Temporal lobe (tissue), 4 donors: ENCODE measurements at places on chromosomes 7 and 10. TPM values are rescaled to one million over a fixed set of nuclear protein-coding genes. Genes with fewer than 3 reads are reported as not detected.

Gene ABCA13
- 0.25 TPM for total RNA-seq

Gene AGAP3
- 65.9 TPM for total RNA-seq

Gene SUN1
- total RNA-seq: 97.9 TPM

Gene PHYH
- total RNA-seq: 17.0 TPM

Gene HOXA1
- total RNA-seq: not detected

Gene CH25H
- 0.25 TPM for total RNA-seq

Gene SYT15B
- under 0.01 TPM for total RNA-seq

Gene SCIN
- total RNA-seq: 0.98 TPM

Gene CUBN
- 3.0 TPM for total RNA-seq

Gene RTKN2
- 3.7 TPM for total RNA-seq

Gene MKLN1
- total RNA-seq: 39.8 TPM

Gene ARHGEF35
- 0.49 TPM for total RNA-seq

Gene DDX21
- total RNA-seq: 32.2 TPM

Gene TM9SF3
- 94.4 TPM for total RNA-seq

Gene DLX5
- total RNA-seq: 3.4 TPM

Gene PIK3CG
- total RNA-seq: 0.98 TPM

Gene SPDYE6
- total RNA-seq: not detected

Gene TRIM50
- total RNA-seq: not detected

Gene CFAP43
- 10.6 TPM for total RNA-seq

Gene MOSPD3
- 13.0 TPM for total RNA-seq

Gene AKR1C8
- not detected for total RNA-seq

Gene KAZALD1
- 0.25 TPM for total RNA-seq

Gene HOXA11
- total RNA-seq: not detected

Gene PON1
- not detected for total RNA-seq

Gene MINDY4
- 2.7 TPM for total RNA-seq

Gene KCNIP2
- total RNA-seq: 7.9 TPM

Gene HOXA9
- 0.25 TPM for total RNA-seq

Gene RELN
- total RNA-seq: 52.6 TPM

Gene LIPM
- not detected for total RNA-seq

Gene NKX6-2
- total RNA-seq: not detected

Gene TMEM229A
- total RNA-seq: 0.74 TPM

Gene SPDYE16
- 0.25 TPM for total RNA-seq
